ENCODE measurements at places on chromosomes 11 and 22.

DNA sequence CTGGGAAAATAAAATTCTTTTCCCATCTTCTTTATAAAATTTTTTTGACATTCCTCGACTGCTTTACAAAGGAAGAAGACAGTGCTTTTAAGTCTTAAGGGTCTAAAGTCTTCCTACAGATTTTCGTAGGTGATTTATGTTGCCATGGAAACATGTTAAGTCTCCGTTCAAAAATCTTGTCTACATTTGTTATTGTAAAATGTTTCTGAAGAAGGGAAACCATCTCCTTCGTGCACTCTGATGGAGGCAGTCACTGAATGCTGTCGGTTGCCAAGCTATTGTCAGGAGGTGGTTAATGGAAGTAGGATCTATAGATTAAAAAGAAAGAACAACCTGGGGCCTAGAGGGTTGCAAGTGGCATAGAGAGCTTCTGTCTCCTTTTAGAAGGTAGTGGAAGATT, 52.6 kb downstream of the MAP6 start:
- no peak for DNase-seq

- no peak for DNase-seq
Measured at GRCh38 chr11:1205987-1206331, 16.9 kb upstream of the MUC5B start.

DNA sequence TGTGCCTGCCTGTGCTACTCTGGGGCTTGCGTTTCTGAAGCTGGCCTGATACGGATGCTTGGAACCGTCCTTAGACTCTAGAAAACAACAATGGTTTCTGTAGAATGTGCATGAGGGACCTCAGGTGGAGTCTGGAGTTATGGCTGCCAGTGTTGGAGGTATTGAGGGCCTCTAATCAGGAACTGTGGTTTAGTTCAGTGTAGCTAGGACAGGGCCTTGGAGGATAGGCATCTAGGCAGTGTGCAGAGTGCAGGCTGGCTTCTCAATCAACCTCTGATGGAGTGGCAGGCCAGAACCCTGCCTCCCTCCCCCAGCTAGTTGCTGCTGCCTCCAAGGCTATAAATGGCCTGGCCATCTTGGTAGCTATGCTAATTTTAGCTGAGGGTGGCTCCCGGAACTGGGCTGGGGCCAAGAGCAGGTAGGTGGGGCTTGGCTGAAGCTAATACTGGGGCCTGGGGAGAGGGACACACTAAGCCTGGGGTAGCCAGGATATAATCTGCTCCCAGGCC, 4.0 kb downstream of the STIM1 start:
- no peak for DNase-seq

- no peak for DNase-seq
Measured at GRCh38 chr11:112962579-112963367, 1.6 kb downstream of the NCAM1 start.

- no peak for DNase-seq
Measured at GRCh38 chr22:25200967-25201366, 1.3 kb downstream of the CRYBB3 start.

DNA sequence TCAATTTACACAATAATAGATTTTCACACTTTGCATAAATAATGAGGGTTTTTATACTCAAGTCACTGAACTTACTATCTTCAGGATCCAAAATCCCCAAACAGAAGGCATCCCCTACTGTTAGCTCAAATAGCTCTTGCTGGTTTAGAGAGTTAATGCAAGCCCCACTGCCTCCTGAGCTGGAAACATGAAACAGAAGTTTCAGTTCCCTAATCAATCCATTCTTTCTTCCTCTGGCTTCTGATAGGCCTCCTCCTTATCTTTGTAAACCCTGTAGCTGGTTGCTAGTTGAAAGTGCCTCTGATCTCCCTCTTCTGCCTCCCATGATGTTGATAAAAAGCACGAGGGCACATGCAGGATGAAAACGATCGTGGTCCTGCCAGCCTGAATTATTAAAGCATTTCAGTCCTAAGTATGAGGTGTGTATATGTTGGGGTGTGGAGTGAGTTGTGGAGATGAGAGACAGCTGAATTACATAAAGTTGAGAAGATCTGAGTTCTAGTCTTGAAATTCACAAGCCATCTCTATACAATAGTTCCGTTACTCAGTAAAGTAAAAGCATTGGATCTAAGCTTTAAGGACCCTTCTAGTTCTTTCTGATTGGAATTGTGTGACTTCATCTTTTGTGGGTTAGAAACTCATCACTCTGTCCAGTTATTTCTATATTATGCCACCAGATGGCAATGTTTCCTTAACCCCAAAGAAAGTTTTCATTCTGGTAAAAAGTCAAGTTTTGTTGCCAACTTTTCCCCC, 35.0 kb upstream of the EHF start:
- peak; percentile 86 for DNase-seq

DNA sequence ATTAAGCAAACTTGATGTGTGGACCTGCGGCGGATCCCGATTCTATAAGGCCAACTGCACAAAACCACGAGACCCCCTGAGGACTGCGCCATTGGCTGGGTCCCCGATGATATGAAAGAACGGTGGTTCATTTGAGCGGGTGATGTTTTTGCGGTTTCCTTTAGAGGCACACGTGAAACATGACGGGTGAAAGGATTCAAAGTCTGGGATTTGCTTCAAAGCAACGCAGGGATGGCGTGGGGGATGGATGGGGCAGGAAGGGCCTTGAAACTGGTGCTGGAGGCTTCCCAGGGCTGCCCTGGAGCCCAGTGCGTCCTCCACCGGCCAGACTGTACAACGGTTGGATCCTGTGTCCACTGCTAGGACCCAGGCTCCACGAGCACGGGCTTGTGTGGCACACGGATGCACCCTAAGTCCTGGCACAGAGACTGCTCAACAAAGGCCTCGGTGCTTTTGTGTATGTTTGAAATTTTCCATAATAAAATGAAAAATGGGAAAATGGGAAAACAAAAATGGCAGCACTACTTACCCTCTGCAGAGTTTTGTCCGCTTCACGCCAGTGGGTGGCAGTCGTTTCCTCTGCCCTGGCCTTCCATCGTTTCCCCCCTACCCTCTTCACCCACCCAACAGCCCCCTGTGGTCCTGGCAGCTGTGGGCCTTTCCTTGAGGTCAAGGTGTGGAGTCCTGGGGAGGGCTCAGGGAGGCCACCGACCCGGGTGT, 3.6 kb downstream of the ASCL2 start:
- DNase-seq, result no peak

DNA sequence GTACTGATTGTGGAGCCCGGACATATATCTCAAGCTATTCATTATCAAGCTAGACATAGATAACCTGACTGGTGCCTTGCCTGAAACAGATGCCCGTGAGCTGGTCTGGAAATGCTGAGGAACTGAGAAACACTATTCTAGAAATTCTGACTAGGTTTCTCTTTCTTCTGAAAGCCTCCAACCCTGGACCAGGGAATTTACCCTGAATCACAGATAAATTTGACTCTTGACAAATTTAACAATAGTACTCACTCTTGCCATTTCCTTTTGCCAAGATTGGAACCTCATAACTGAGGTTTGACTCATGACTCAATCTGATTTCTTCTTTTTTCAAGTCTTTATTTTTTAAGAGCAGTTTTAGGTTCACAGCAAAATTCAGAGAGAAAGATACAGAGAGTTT, 189.6 kb upstream of the SYN3 start:
- no peak for DNase-seq

DNA sequence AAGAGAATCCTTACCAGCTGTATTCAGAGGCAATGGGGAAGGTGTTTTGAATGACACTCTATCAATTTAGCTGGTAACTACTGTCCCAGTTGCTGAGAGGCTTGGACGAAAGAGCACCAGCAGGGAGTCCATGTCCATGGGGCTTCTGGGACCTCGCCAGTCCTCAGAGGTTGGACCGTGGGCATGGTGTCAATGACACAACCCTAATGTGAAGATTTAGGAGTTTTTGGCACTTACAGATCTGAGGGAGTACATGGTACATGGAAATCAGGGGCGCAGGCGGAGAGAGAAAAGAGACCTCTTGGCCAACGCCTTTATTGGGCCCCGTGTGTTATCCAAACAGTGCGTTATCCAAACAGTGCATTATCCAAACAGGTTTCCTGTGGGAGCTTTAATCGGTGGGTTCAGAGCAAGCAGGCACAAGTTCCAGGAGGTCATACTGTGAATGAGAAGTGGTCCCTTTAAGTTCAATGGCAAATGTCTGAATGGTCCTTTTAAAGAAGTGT, 169.1 kb upstream of the B3GAT1 start:
- no peak for DNase-seq

GRCh38 chr11:1650034-1650917, 20.7 kb downstream of the KRTAP5-5 start:
- DNase-seq, result no peak

GRCh38 chr11:112786886-112787530, 174.2 kb upstream of the NCAM1 start:
- DNase-seq, result peak; percentile 89

DNA sequence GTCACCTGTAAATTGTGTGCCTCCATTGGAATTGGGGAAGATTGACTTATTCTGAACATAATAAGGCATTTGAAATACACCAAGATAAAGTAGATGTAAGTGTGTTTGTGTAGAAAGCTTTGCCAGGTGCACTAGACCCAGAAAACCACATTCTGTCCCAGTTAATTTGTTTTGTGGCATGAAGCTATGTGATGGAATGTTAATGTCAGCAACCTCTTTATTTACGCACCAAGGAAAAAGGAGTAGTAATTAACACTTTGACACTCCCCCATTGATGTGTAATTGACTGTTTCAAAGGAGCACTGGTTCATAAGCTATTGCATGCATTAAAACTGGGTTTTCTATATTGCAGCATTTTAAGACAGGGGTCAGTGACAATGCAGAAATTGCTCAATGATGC, 14.3 kb downstream of the EIF3M start:
- no peak for DNase-seq

GRCh38 chr22:17366830-17367229, 2.4 kb upstream of the CECR2 start:
- DNase-seq, result peak; percentile 49

- DNase-seq, result no peak
Measured at GRCh38 chr11:118547132-118547531, 16.1 kb downstream of the TMEM25 start.
